ENCODE measurements at places on chromosomes 11 and 22. TPM values are rescaled to one million over a fixed set of nuclear protein-coding genes. Genes with fewer than 3 reads are reported as not detected.

- peak; percentile 85 for DNase-seq
These were observed at the start of gene STK33 for GRCh38 chr11:8593935-8594909. Gene STK33 (minus strand): TSS chr11:8594228. CDS start chr11:8474905, 119,323 bp downstream.

Gene CAT
- total RNA-seq, result 22.9 TPM

DNA sequence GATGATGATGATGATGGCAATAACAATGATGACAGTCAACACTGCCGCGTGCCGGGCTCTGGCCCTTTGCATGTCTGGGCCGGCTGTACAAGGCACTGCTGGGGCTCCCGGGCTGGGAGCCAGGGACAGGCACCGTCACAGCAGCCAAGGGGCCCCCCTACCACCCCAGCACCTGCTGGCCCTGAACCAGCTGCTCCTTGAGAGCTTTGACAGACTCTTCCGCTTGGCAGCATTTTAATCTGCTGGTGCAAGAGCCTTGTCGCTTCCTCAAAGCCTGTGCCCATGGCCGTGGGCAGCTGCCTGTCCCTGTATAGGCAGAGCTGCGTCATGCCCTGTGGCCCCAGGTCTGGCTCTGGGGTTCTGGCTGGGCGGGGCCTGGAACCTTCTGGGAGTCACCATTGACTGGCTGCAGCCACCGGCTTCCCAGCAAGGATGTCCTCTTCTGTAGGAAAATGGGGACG, 12.9 kb upstream of the MUC6 start:
- no peak for DNase-seq

GRCh38 chr11:76209375-76209972, 3.2 kb upstream of the WNT11 start:
- DNase-seq, result peak; percentile 50

Gene SEPTIN3
- total RNA-seq, result 216 TPM

GRCh38 chr11:111906680-111907079, 4.9 kb downstream of the CRYAB start:
- no peak for DNase-seq

Gene CECR2
- total RNA-seq, result 178 TPM

DNA sequence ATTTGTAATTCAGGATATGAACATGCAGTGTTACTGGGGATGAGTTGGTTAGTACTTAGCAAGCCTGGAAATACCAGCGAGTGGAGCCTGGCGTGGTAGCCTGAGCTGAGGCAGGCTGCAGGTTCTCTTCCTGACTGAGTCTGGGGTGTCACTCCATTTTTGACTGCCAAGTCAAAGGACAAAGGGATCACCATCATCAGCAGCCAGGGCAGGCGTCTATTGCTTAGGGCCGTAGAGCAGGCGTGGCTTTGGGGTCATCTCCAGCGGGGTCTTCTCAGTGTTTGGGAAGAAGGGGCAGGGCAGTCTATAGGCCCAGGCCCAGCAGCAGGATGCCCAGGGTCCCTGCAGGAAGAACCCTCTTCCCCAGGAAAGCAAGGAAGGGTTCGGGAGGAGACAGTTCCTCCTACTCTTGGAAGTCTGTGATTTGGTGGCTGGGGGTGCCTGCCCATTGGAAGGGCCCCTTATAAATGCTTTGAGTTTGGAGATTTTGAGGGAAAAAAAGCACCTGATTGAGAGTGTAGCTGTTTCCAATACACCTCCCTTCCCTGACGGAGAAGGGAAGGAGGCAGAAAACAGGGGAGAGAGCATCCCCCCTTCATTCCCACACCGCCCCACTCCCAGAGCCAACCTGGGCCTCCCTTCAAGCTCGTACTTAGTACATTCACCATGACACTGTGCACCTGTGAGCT, 51.5 kb upstream of the SPATA19 start:
- DNase-seq, result no peak

Gene KREMEN1
- total RNA-seq, result 20.5 TPM

GRCh38 chr11:23554002-23554401, 693.7 kb upstream of the CCDC179 start:
- DNase-seq, result no peak

GRCh38 chr11:64643920-64644646, 53.1 kb downstream of the SLC22A12 start:
- no peak for DNase-seq

Gene MUC2
- not detected for total RNA-seq

DNA sequence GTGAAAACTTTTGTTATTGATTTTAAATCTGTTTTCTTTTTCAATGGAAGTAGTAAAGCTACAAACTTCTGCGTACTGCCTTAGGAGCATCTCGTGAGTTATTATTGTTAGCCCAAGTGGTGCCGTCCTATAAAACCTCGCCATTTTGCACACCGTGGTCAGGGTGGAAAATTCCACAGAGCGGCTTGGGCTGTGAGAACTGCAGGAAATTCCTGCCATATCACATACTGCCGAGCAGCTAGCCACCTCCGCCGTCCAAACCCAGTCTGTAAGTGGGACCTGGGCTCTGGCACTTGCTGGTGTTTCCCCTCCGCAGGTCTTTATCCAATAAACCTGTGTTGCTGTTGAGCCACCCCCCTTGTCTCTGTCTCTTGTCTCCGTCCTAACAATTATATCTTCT, 88.0 kb upstream of the POU2AF2 start:
- no peak for DNase-seq

Gene TMPRSS13
- 0.32 TPM for total RNA-seq

Gene PPFIBP2
- total RNA-seq, result 1.5 TPM

- DNase-seq, result peak; percentile 74
These were observed 1.2 kb downstream of the KMT2A start for GRCh38 chr11:118437208-118438125.

DNA sequence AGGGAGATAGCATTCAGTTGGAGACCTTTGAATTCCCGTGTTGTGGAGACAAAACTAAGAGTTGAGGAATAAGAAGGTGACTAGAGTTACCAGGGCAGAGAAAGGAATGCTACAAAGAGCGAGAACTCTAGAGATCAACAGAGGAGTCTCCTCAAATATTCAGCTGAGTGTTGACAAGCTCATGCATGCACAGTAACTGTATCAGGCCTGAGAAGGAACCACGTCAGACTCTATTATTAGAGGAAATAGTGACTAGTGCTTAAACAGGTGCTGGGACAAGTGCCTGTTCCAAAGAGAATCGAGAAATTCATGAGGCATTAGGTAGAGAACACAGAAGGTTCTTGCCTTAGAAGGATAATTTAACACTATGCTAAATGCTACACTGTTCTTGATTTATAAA, 333.8 kb upstream of the CHORDC1 start:
- no peak for DNase-seq

DNA sequence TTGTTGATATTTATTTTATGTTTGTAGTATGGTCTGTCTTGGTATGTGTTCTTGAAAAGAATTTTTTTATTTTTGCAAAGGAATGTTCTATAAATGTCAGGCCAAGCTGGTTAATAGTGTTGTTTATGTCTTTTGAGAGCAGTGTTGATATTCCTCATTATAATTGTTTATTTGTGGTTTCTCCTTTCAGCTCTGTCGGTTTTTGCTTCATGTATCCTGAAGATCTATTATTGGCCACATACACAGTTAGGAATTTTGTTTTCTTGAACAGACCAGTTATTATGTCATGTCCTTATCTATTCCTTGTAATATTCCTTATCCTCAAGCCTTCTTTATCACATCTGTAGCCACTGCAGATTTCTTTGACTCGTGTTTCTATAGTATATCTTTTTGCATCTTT, 56.5 kb downstream of the PDHX start:
- no peak for DNase-seq

DNA sequence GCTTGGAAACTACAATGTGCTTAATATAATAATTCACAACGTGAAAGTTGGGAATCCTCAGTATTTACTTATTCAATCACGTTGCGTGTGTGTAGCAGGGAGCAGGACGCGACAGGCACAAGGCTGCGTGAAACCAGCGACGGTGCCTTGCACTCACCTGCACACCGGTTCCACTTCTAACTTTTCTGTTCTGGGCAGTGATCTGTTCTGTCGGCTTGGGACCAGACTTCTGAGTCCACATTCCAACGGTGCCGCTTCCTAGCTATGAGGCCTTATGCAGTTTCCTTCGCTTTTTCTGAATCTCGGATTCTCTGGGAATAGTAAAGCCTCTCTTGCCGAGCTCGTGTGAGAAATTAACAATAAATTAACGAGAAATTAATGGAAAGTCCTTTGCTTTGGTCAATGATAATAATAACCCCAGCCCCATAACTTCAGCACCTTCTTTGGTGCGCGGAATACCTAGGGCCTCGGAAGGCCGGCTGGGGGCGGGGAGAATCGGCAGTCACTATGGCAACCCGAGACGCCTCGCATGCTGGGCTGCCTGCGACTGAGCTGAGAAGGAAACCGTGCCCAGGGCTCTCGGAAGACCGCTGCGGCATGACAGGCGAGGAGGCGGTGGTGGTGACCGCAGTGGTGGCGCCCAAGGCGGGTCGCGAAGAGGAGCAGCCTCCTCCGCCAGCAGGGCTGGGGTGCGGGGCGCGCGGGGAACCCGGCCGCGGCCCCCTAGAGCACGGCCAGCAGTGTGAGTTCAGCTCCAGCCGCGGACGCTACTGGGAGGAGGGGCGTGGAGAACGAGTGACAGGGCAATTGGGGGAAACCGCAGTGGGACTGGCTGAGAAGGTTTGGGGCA, at the start of gene C11orf97:
Gene C11orf97 (plus strand): TSS at position 530 of the 850 bp plus-strand sequence. CDS start 68 bp downstream, at position 598.
- DNase-seq, result peak; percentile 76

GRCh38 chr11:106986261-106986660, 32.0 kb downstream of the GUCY1A2 start:
- DNase-seq, result no peak

- no peak for DNase-seq
These were observed 16.2 kb downstream of the GRAMD4 start for GRCh38 chr22:46636221-46637002.

GRCh38 chr11:64892411-64892831, 14.0 kb upstream of the EHD1 start:
- no peak for DNase-seq

- DNase-seq, result no peak
These were observed 30.7 kb upstream of the TEF start for GRCh38 chr22:41351011-41351410.

DNA sequence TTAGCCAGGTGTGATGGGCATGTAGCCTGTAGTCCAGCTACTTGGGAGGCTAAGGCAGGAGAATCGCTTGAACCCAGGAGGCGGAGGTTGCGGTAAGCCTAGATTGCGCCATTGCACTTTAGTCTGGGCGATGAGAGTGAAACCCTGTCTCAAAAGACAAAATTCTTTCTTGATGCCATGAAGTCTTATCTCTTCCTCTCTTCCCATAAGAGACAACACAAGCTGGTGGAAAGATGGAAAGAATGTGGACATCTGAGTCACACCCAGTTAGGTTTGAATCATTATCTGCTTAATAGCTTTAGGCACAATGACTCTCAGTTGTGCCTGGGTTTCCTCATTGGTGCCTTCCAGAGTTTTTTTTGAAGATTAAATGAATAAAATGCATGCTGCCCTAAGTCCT, 35.3 kb downstream of the KREMEN1 start:
- no peak for DNase-seq

DNA sequence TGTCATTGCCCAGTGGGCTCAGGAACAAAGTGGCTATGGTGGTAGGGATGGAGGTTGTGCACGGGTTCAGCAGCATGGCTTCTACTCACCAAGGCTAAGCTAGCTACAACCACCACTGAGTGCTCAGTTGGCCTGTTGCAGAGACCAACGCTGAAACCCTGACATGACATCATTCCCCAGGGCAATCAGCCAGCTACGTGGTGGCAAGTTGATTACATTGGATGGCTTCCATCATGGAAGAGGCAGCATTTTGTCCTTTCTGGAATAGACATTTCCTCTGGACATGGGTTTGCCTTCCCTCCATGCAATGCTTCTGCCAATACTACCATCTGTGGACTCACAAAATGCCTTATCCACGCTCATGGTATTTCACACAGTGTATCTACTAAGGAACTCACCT, 634.3 kb downstream of the OPCML start:
- DNase-seq, result no peak

Gene AMOTL1
- total RNA-seq, result 27.6 TPM

DNA sequence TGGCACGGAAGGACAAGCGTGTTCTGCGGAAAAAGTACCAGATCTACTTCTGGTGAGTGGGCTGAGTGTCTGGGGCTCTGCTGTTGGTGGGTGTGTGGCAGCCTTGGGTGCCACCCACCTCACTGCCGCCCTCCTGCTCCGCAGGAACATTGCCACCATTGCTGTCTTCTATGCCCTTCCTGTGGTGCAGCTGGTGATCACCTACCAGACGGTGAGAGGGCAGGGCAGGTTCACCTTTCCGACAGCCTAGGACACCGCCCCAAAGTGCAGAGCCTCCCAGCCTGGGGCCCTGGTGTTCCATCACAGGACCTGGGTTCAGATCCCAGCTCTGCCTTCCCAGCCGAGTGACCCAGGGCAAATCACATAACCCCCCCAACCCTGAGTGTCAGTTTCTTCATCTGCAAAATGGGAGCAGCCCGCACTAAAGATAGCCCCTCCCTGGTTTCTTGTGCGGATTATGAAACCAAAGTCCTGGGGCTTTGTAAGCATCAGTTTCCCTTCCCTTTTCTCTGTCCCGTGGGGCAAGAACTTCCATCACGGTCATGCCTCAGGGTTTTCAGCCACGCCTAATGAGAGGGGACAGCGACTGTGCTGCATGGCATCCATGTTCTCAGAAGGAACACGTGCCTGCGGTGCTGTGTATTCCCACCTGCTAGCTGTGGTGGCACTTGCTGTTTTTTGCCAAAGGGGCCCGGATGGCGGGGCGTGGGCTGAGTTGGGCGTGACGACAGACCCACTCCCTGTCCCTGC, 9.8 kb upstream of the TAGLN start:
- DNase-seq, result peak; percentile 3

- DNase-seq, result peak; percentile 78
These were observed 101.2 kb upstream of the HSD17B12 start for GRCh38 chr11:43579171-43579918.

DNA sequence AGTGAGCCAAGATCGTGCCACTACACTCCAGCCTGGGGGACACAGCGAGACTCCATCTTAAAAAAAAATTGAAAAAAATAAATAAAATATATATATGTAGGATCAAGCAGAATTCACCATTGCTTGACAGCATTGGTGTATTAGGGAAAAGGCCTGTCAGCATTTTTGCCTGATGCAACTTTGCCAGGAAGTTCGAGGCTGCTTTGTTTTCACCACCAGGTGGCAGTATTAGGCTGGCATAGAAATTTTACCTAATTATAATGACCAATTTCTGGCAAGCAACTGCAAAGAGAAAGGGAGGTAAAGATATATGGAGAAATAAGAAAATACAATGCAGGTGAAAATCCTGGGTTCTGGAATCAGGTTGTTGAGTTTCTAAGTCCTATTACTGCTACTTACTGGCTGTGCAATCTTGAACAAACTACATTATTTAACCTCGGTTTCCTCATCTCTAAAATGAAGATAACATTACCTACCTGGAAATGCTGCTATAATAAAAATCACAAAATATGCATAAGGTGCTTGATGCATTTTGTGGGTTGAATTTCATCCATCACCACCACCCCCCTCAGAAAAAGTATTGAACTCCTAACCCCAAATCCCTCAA, 24.7 kb downstream of the LAYN start:
- peak; percentile 61 for DNase-seq

Gene OR5B21
- total RNA-seq, result not detected

GRCh38 chr11:35796562-35796961, 134.0 kb downstream of the TRIM44 start:
- DNase-seq, result no peak

Gene DGKZ
- 60.9 TPM for total RNA-seq

Gene IGHMBP2
- total RNA-seq, result 30.8 TPM

Gene CCDC89
- not detected for total RNA-seq

All from glutamatergic neuron (in vitro differentiated cells).